ENCODE measurements at places on chromosomes 11 and 22.

DNA sequence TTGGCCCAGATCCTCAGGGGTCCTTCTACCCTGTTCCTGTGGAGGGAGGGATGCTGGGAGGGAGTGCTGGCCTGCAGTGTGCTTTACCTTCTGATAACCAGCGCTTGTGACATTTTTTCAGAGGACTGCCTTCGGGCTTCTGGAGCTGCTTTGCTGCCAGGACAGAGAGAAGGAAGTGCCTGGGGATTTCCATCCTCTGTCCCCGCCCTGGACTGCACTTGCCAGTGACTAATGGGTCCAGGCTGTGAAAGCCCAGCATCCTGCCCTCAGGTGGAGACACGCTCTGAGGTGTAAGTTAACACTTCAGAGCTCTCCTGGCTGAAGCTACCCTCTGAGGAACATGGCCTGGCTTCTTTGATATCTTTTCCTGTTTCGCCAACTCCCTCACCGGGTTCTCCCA, 158.7 kb upstream of the SYT13 start:
- DNase-seq: no peak

- DNase-seq: no peak
These were observed 9.7 kb upstream of the LRRC10B start for GRCh38 chr11:61498767-61499341.

GRCh38 chr11:12800871-12801270, 126.7 kb downstream of the TEAD1 start:
- DNase-seq: no peak

- peak; percentile 68 for DNase-seq
These were observed 69.0 kb upstream of the SYT13 start for GRCh38 chr11:45354976-45355705.

DNA sequence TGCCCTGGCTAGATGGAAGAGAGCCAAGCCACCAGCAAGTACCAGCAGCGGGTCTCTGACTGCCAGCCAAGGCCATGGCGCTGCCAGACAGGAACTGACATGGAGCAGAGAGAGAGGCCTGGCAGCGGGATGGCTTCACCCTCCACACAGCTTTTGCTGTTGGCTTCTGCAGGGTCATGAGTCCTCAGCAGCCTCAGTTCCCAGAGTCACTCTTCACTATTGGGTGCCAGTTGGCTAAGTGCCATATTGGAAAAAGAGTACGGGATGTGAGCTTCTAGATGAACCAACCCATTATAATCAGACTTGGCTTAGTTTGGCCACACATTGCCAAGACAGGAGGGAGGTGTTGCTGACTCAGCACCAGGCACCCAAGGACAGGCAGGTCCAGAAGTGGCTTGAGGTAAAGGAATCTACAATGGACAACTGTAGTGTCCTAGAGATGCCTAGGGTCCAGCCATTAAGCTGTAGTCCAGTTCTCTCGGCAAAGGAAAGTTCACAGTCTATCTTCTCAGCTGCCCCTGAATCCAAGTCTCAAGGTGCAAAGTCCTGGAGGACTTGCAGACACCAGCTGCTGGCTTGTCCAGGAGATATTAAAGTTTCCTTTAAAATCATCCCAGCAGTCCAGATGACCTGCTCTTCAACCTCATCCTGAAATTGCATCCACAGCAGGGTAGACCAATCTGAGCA, 40.7 kb upstream of the POU2AF1 start:
- no peak for DNase-seq

- peak; percentile 56 for DNase-seq
These were observed 55.7 kb downstream of the CD82 start for GRCh38 chr11:44621140-44621681.

- no peak for DNase-seq
These were observed 33.0 kb upstream of the SOX10 start for GRCh38 chr22:38017272-38017920.

GRCh38 chr11:127711748-127712147, 711.2 kb upstream of the KIRREL3 start:
- no peak for DNase-seq

DNA sequence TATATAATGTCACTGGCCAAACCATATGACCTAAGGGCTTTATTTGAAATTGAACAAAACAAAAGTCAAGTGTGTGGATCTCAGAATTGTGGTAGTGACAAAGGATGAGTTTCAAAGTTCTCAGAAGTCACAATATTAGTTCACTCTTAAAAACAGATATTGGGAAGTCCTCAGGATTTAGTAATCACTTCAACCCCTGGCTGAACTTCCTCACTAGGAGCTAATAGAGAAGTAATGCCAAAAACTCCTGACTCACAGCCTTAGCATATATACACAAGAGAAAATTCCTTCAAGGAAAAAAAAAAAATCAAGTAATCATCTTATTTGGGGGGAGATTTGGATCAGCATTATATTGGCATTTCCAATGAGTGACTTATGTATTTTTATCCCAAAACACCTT, 75.6 kb upstream of the APOA1 start:
- no peak for DNase-seq

DNA sequence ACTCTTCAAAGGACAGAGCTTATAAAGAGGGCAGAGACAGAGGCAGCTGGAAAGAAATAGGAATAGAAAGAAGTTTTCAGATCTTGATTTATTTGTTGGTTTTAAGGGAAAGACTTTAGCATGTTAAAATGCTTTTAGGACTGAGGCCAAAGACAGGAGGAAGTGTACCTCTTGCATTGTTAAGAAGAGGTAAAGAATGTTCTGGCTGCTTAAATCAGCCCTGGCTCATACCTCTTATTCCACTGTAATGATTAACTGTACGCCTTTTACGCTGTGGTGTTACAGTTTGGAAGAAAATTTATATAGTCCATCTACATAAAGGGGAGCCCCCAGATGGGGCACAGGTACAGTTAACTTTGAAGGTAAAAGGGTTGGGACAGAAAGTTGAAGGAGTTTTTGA, 10.1 kb upstream of the MPZL2 start:
- no peak for DNase-seq

DNA sequence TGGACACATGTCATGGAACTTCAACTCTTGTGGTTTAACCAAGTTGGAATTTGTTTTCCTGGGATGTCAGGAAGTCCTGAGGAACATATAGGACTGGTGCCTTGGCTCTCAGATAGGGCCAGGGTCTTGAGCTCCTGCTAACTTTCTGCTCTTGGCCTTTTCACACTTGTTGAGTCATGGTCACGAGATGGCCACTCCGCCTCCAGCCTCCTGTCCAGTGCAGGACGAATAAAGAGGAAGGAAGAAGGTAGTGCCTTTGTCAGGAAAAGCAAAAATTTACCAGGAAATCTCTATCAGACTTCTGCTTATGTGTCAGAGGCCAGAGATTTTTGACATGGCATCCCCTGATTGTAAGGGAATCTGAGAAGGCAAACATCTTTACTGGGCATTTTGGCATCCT, 89.1 kb upstream of the ARHGAP20 start:
- no peak for DNase-seq

DNA sequence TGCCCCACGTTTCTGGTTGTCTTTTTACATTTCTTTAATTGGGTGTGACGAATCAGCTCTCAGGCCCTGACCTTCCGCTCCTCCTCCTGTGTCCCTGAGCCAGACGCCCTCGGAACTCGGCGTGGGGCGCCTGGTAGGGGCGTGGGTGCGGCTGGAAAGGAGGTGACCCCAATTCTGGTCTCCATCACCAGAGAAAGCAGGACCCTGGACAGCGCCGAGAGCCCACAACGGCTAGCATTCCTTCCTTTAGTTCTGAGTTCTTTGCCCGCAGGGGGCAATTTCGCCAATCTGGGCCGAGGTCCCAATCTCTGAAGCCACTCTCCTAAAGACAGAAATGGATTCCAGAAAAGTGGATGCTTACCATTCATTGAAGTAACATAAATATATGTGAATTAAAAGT, 11.7 kb upstream of the RBMXL2 start:
- no peak for DNase-seq

- no peak for DNase-seq
These were observed 29.0 kb downstream of the MACROD1 start for GRCh38 chr11:64136765-64137441.

GRCh38 chr22:47439643-47440265, 677.3 kb downstream of the TBC1D22A start:
- DNase-seq: no peak

DNA sequence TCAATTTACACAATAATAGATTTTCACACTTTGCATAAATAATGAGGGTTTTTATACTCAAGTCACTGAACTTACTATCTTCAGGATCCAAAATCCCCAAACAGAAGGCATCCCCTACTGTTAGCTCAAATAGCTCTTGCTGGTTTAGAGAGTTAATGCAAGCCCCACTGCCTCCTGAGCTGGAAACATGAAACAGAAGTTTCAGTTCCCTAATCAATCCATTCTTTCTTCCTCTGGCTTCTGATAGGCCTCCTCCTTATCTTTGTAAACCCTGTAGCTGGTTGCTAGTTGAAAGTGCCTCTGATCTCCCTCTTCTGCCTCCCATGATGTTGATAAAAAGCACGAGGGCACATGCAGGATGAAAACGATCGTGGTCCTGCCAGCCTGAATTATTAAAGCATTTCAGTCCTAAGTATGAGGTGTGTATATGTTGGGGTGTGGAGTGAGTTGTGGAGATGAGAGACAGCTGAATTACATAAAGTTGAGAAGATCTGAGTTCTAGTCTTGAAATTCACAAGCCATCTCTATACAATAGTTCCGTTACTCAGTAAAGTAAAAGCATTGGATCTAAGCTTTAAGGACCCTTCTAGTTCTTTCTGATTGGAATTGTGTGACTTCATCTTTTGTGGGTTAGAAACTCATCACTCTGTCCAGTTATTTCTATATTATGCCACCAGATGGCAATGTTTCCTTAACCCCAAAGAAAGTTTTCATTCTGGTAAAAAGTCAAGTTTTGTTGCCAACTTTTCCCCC, 35.0 kb upstream of the EHF start:
- no peak for DNase-seq

GRCh38 chr11:33630936-33631748, 69.5 kb downstream of the C11orf91 start:
- DNase-seq: no peak

DNA sequence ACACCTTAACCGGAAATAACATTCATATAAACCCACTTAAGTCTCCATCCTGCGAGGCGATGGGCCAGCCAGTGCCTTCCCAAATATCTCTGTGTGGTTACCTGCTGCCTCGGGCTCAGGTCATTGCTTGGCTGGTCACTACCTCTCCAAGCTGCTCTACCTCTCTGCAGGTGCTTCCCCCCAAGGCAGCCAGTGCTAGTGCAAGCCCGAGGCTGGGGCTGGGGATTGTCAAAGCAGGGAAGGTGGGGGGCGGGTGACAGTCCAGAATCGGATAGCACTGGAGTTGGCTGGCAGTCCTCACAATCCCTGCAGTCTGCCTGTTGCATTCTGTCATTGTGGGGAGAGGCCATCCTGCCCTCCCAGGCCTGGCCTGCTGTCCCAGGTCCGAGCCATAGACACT, 11.1 kb downstream of the MCHR1 start:
- no peak for DNase-seq

DNA sequence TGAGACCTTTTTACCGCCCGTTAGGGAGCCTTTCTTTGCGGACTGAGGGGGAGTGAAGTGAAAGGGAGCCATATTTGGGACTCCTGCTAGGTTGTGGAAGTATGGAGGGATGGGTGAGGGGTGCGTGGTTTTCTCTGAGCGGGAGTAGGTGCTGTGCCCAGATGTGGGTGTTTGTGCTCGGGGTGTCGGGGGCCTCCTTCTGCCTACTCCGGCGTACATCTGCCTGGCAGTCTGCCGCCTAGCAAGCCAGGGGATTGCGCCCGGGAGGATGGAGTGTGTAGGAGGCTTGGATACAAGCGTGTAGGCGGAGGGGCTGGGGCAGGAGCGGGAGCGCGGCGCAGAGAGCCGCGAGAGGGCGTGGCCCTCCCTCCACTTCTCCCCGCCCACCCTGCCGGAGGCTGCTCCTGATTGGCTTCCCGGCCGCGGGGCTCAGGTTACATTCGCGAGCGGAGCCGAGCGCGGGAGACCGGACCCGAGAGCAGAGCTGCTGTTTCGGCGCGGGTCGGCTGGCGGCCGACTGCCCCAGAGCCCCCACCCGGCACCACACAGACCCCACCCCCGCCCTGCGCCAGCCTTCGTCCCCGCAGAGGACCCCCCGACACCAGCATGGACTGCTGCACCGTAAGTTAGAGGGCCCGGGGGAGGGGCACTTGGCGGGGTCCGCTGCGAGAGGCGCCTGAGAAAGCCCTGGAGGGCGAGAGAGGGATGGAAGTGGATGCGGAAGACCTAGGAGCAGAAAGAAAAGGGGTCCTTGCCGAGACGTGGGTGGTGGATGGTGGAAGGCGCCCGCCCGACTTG, at the start of gene NRGN:
TSS of gene NRGN (plus strand) at position 464 of the 798 bp plus-strand sequence. CDS start at position 607, 143 bp downstream.
- peak; percentile 77 for DNase-seq

GRCh38 chr22:38868886-38869381, 3.1 kb downstream of the CBX6 start:
- peak; percentile 85 for DNase-seq

- no peak for DNase-seq
These were observed 14.0 kb upstream of the WDR74 start for GRCh38 chr11:62853279-62853965.

DNA sequence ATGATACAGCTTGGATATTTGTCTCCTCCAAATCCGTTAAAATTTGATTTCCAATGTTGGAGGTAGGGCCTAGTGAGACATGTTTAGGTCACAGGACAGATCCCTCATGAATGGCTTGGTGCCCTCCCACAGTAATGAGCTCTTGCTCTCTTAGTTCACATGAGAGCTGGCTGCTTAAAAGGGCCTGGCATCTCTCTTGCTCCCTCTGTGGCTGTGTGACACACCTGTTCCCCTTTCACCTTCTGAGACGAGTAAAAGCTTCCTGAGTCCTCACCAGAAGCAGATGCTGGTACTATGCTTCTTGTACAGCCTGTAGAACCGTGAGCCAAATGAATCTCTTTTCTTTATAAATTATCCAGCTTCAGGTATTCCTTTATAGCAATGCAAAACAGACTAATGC, 3.5 kb downstream of the VPS37C start:
- no peak for DNase-seq

DNA sequence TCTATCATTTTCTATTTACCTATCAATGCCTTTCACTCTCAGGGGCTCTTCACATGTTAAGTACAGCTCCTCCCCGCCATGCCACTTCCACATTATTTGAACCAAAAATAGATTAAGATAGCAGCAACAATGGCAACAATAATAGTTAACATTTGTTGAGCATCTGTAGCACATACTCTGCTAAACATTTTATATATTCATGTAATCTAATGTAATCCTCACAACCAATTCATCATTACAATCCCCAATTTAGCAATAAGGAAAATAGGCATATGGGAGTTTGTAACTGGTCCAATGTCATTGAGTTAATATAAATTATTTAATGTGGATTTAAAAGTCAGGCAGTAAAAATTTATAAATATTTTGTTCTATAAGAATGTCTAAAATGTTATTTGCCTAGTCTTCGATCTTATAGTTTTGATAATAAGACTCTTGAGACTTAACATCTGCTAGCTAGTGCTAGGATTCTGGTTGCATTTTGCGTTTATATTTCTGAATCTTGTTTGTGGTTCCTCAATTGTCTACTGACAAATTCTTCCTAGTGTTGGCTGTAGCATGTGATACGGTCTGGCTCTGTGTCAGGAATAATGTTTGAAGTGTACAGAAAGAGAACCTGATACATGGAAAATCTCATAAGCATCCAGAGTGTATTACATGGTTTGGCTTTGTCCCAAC, 621.5 kb upstream of the LUZP2 start:
- DNase-seq: no peak

- no peak for DNase-seq
These were observed 185.4 kb downstream of the IGLL1 start for GRCh38 chr22:23394525-23395326.

GRCh38 chr22:45549762-45550378, 47.2 kb downstream of the FBLN1 start:
- DNase-seq: no peak

GRCh38 chr11:695538-696248, at the start of gene TMEM80:
TSS of gene TMEM80 (plus strand) at chr11:695816. CDS start at chr11:695828, 12 bp downstream.
- peak; percentile 97 for DNase-seq

GRCh38 chr11:19677381-19678080, 35.1 kb upstream of the NAV2 start:
- no peak for DNase-seq
